ENCODE measurements at places on chromosomes 2 and 18. TPM values are rescaled to one million over a fixed set of nuclear protein-coding genes. Genes with fewer than 3 reads are reported as not detected.

ASB18 gene
- polyA plus RNA-seq, result not detected

CYP1B1 gene
- polyA plus RNA-seq, result 1.4 TPM

STPG4 gene
- polyA plus RNA-seq, result 0.06 TPM

GRCh38 chr2:179974761-179975160 lies 32.3 kb downstream of the CWC22 start:
- DNase-seq, result no peak

GRCh38 chr18:3397031-3397750 lies 52.8 kb upstream of the TGIF1 start:
- no peak for DNase-seq

- no peak for DNase-seq
Observed at GRCh38 chr18:32980896-32981295, 208.1 kb upstream of the KLHL14 start.

GRCh38 chr2:162710287-162710890 lies 128.2 kb downstream of the KCNH7 start:
- no peak for DNase-seq

DNA sequence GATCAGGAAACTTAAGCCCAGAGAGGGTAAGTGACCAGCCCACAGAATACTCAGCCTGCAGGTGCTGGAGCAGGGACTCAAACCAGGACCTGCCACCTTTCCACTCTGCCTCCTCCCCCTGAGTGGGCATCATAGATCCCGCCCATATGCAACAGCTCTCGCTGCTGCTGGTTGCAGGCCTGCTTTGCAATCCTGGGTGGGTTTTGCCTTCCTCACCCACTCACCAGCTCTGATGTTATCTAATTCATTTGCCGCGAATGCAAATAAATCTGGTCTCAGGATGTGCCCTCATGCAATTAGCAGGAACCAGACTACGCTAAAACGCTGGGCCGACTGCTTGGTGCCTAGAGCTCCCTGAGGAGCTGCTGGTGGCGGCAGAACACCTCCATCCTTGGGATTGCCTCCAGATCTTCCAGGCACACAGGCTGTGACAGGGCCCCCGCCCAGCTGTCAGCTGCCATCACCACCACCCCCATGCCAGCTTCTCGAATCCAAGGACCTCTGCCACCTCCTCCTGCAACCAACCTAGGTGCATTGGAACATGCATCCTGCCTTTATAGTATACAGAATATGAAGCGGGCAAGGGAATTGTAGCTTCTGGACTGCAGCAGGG lies 28.8 kb downstream of the CNGA3 start:
- DNase-seq, result no peak
